ENCODE measurements at places on chromosomes 12 and 14.

GRCh38 chr14:74636424-74637177, 24.6 kb upstream of the LTBP2 start:
- no peak for DNase-seq

- no peak for DNase-seq
Observed at GRCh38 chr14:100321473-100322137, 1.5 kb upstream of the SLC25A47 start.

GRCh38 chr12:12176402-12176801, 90.4 kb downstream of the LRP6 start:
- DNase-seq = no peak

DNA sequence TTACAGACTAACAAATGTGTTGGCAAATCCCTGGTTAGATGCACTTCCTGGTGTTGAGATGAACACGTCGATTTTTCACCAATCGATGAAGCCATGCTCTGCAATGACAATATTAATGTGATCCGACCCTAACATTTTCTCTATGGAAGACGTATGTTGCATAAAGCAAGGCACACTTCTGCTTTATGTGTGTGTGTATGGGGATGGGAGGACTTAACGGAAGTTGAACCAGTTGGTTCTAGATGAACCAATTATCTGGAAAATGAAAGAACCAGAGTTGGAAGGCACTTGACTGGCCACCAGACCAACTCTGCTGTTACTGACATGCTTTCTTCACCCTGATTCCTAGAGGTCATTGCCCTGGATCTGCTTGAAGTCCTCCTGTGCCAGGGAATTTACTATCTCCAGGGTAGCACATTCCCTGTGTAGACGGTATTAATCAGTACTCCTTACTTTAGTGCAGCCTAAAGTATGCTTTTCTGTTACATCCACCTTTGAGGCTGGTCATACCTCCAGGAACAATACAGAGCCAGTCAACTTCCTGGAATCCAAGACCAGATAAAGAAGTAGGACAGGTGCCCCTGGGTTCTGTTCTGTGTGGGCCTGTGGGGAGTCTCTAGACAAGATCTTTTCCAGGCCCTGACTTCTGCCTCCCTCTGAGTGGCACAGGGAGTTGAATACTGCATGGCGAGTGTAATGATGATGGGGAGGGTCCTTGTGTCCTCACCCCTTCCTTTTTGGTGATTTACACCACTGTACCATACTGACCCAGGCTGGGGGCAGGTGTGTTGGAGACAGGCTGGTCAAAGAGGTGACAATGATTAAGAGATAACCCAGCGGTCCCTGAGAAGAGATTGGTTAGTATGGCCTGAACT, 4.1 kb downstream of the SDR39U1 start:
- DNase-seq = no peak

GRCh38 chr12:119259484-119259883, 75.0 kb upstream of the CCDC60 start:
- DNase-seq = no peak

GRCh38 chr14:93733231-93733630, 55.1 kb downstream of the PRIMA1 start:
- DNase-seq = no peak

GRCh38 chr14:24278424-24278823, 7.0 kb upstream of the RABGGTA start:
- DNase-seq = no peak

DNA sequence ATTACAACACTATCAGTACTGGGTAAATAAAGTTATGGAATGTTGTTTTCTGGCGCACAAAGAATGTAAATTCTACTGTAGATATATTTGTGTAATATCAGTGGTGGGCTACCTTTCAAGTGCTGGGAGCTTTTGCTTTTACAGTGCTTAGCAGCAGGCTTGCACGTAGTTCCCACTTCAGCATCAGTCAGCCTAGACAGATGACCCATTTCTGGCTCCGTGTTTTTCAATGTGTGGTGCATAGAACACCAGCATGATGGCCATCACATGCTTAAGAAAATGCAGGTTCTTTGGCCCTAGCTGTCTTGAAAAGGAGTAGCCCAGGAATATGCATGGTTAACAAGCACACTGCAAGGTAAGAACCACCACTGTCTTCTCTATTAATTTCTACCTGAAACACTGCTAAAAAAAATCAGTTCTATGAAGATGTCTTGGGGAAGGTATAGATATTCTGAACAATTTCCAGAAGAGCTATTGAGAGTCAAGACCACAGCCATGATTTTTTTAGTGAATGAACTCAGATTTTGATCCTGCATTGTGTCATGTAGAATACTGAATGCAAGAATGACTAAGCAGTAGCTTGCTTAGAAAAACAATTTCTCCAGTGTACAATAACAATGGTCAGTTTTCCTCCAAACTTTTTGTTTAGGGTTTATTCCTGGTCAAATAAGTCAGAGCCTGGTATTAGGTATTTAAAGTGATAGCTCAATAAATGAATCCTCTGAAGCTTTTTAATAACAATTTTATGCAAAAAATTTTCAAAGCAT, 195.7 kb downstream of the AKAP6 start:
- no peak for DNase-seq

DNA sequence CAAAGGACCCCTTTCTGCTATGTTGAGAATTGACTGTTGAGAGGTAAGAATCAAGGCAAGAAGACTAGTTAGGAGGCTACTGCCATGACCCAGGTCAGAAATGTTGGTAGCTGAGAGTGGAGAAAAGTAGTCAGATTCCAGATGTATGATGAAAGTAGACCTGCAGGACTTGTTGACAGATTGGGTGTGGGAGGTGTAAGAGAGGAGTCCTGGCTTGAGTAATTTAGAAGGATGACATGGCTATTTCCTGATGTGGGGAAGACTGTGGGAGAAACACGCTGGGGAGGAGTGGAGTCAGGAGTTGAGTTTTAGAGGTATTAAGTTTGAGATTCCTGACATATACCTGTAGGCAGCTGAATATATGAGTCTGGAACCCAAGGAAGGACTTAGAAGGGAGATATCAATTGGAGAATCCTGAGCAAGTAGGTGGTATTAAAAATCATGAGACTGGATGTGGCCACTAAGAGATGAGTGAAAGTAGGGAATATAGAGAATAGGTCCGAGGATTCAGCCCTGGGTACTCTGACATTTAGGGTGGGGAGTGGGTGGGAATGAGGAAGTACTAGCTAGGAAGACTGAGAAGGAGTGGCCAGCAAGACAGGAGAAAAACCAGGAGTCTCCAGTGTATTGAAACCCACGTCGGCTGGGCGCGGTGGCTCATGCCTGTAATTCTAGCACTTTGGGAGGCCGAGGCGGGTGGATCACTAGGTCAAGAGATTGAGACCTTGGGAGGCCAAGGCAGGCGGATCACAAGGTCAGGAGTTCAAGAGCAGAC, 12.6 kb upstream of the DDX47 start:
- DNase-seq = no peak

DNA sequence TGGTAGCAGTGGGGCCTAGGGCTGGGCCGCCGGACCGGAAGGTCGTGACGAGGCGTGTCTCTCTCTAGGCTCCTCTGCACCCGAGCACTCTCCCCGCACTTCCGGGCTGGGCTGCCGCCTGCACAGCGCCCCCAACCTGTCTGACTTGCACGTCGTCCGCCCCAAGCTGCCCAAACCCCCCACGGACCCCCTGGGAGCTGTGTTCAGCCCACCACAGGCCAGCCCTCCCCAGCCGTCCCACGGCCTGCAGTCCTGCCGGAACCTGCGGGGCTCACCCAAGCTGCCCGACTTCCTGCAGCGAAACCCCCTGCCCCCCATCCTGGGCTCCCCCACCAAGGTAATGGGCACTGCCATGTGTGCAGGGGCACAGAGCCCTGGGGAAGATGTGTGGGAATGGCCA, 13.3 kb upstream of the PUS1 start:
- no peak for DNase-seq

- DNase-seq = no peak
Observed at GRCh38 chr12:110102255-110102654, 21.9 kb upstream of the IFT81 start.

DNA sequence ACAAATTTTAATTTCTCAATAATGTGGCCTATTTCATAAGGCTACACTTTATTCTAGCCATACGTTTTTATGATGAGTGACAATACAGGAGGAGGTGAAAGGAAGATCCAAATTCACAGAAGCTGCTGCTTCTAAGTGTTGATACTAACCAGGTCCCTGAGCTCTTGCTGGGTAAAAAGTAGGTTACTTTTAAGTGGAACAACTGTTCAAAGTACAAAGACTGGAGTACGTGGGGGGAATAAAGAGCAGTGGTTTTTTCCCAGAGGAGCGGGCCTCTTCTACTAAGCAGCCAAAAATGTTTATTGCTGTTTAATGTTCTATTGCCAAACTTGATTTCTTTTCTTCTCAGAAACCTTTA, 301.8 kb downstream of the AEBP2 start:
- DNase-seq = no peak

- DNase-seq = no peak
Observed at GRCh38 chr12:64747695-64748094, 11.5 kb downstream of the GNS start.

- DNase-seq = no peak
Observed at GRCh38 chr12:86666316-86666715, 410.1 kb upstream of the MGAT4C start.

GRCh38 chr14:61710853-61711817, 15.8 kb downstream of the HIF1A start:
- DNase-seq = no peak

- no peak for DNase-seq
Observed at GRCh38 chr14:90717916-90718315, 98.3 kb downstream of the TTC7B start.

DNA sequence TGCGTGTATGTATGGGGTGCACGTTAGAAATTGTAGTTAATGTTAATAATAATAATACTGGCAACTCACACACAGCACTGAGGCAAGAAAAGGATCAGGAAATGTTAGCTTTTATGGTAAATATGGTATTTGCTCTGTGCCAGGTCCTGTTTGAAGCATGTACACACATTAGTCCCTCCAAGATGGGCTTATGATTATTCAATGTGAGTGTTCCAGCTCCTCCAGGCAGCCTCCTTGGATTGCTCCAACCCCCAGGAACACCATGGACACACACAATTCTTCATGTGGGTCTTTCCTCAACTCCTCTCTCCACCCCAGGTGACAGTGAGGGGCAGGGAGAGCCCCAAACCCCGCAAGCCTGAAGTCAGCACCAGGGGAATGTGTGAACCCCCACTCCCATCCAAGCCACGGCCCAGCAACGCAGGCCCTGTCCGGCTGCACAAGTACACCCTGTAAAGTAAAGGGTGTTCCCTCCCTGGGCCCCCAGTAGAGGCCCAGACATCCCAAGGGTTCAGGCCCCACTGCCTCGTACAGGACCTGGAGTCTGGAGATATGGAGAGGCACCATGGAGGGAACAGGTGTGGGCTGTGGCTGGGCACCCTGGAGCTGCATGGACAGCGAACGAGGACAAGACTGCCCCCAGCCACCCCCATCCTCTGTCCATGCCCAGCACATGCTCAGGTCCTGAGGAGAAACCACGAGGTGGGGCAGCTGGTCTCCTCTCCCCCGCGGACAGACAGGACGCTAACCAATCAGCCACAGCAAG, 41.3 kb downstream of the NCOR2 start:
- DNase-seq = no peak

- DNase-seq = no peak
Observed at GRCh38 chr14:102805941-102806340, 28.7 kb downstream of the TRAF3 start.

GRCh38 chr12:49553512-49554088, 14.3 kb downstream of the MCRS1 start:
- no peak for DNase-seq
